Uterus (tissue), 4 donors: ENCODE measurements at places on chromosomes 1 and 21. TPM values are rescaled to one million over a fixed set of nuclear protein-coding genes. Genes with fewer than 3 reads are reported as not detected.

The CENPF gene
- total RNA-seq = 41.2 TPM

The HES4 gene
- total RNA-seq = 41.0 TPM

The LCE6A gene
- not detected for total RNA-seq

The CD2 gene
- 1.0 TPM for total RNA-seq

The AIM2 gene
- not detected for total RNA-seq

The OR2L2 gene
- not detected for total RNA-seq

The UCK2 gene
- total RNA-seq = 25.3 TPM

The CHI3L2 gene
- not detected for total RNA-seq

The C1orf87 gene
- not detected for total RNA-seq

The ADCY10 gene
- 0.26 TPM for total RNA-seq

The SMPDL3B gene
- total RNA-seq = not detected

The PKNOX1 gene
- total RNA-seq = 82.5 TPM

The F3 gene
- total RNA-seq = 85.6 TPM

The RNF186 gene
- total RNA-seq = not detected

- no peak for DNase-seq
- H3K4me1 ChIP-seq = no peaks in the 10 kb centered on the region
- H3K36me3 ChIP-seq = no peaks in the 10 kb centered on the region
- no peak overlapping the region for H3K4me3 ChIP-seq
- no peaks in the 10 kb centered on the region for H3K27me3 ChIP-seq
Observed at GRCh38 chr1:110262296-110262695, 52.2 kb downstream of the KCNC4 start.

DNA sequence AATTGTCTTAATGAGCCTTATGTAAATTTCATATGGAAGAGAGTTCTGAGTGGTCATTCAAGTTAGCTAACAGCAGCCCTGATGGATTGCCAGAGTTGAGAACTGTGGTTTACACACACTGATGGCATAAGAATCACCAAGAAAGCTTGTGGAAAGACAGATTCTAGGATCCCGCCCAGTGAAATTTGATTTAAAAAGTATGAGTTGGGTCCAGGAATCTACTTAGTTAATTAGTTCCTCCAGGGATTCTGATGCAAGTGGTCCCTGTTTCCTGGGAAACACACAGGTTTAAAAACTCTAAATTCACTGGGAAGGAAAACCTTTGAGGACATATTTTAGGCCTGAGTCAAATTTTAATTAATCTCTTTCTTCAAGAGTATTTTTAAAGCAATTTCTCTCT, 144.3 kb downstream of the NTPCR start:
- no peak overlapping the region for H3K27ac ChIP-seq
- H3K4me3 ChIP-seq = no peak overlapping the region
- H3K4me1 ChIP-seq = no peaks in the 10 kb centered on the region
- H3K27me3 ChIP-seq = no peaks in the 10 kb centered on the region

DNA sequence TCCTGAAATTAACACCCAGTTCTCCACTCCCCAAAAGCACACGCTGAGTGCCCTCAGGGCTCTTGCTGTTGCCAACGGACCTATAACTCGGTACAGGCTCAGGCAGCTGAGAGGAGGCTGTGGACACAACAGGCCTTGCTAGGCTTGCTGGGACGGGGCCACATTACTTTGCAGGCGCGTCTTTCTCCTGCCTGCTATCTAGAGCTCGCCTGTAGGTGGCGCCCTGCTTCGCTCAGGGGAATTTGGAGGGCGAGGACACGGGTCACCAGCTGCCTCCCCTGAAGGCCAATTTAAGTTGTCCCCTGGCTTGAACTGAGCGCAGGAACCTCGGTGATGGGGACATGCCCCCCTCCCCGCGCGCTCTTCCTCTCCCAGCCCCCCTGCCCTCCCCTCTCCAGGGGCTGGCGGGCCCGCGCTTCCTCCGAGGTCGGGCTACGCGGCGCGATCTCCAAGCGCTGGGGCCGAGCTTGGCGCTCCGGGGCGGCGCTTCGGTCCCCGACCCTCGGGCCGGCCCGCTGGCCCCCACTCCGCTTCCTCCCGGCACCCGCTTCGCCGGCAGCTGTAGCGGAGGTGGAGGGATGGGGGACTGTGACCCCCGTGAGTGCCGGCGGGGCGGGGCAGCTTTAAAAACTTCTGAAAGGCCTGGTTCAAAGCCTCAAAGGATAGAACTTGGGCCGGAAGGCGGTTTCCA, 32.4 kb upstream of the NFIA start:
- H3K36me3 ChIP-seq = no peaks in the 10 kb centered on the region
- DNase-seq = peak; percentile 94
- H3K27me3 ChIP-seq = no peaks in the 10 kb centered on the region
- H3K4me3 ChIP-seq = peak overlapping the region; percentile 65
- peak overlapping the region; percentile 94 for H3K27ac ChIP-seq

GRCh38 chr1:10860682-10861081, 64.2 kb upstream of the CASZ1 start:
- no peaks in the 10 kb centered on the region for H3K36me3 ChIP-seq
- no peaks in the 10 kb centered on the region for H3K27me3 ChIP-seq
- no peak overlapping the region for H3K27ac ChIP-seq

- peaks cover 20% of the 10 kb centered on the region for H3K4me1 ChIP-seq
- DNase-seq = no peak
- H3K27me3 ChIP-seq = no peaks in the 10 kb centered on the region
- no peak overlapping the region for H3K27ac ChIP-seq
Observed at GRCh38 chr1:26829184-26829911, 2.9 kb downstream of the ZDHHC18 start.

DNA sequence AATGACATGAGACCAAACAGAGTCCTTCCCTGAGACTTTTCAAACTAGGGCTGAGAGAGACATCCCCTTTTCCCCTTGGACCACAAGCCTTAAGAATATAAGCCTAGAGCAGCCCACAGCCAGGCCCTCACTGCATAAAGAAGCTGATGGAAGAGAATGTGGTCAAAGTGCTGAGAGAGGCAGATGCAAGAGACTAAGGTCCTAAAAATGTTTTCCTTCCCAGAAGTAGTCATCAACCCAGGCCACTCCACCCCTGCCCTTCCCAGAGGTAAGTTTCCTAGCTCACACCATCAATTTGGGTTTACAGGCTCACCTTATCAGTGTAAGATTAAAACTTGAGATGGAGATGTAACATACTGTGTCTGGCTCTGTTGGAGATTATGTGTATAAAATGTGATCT, 58.2 kb downstream of the BCAR3 start:
- no peaks in the 10 kb centered on the region for H3K27me3 ChIP-seq
- H3K4me3 ChIP-seq = no peak overlapping the region
- H3K27ac ChIP-seq = no peak overlapping the region
- DNase-seq = no peak
- H3K36me3 ChIP-seq = no peaks in the 10 kb centered on the region

GRCh38 chr1:7611421-7612010, 159.6 kb upstream of the VAMP3 start:
- H3K36me3 ChIP-seq = no peaks in the 10 kb centered on the region
- DNase-seq = no peak
- no peaks in the 10 kb centered on the region for H3K4me1 ChIP-seq
- no peaks in the 10 kb centered on the region for H3K27me3 ChIP-seq
- no peak overlapping the region for H3K27ac ChIP-seq

DNA sequence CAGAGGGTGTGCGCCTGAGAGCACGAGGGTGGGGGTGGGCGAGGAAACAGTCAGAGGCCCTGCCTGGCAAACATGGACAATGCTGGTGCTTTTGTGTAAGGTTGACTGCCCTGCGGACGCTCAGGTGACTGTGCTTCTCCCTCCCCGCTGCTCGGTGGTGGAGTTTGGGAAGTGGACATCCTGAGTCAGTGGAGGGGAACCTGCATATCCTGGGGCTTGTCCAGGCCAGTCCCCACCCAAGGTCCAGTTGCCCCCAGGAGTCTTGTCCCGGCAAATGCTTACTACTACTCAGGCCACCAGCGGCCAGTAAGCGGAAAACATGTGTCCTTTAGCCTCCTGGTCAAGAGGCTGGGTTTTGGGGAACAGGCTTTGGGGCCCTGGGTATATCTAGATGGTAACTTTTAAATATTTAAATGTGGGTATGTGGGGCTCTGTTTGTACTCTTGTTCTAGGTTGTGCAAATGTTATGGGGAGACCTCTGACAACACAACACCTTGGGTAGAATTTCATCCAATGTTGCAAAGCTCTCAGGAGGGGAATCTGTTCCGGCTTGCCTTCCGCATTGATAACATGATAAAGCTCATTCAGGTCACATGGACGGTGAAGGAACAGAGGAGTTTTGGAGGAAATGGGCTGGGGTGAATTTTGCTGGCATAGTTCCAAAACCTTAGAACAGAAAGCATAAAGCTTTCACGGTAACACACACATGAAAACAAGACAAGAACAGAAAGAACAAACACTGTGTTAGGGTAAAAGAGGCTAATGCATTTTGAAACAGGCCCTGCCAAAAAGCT, 364.9 kb downstream of the PRDM2 start:
- H3K27me3 ChIP-seq = no peaks in the 10 kb centered on the region
- no peaks in the 10 kb centered on the region for H3K4me1 ChIP-seq
- no peak overlapping the region for H3K27ac ChIP-seq
- H3K36me3 ChIP-seq = no peaks in the 10 kb centered on the region

DNA sequence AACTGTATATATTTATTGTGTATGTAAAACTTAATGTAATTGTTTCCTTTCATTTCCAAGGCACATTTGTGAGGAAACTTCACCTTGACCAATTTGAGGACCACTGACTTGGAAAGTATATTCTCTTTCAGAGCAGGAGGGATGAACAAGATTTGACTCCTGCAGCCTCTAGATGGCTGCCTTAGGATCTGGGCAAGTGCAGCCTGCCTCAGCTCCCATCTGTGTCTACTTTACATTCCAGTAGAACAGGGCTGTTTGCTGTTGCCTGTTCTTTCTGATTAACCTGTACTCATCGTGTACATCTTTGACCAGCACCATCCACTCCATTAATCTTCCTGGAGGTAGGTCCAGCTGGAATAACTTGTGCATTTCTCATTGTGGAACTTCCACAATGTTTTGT, 312.8 kb downstream of the HLX start:
- no peaks in the 10 kb centered on the region for H3K27me3 ChIP-seq
- no peak overlapping the region for H3K4me3 ChIP-seq
- H3K4me1 ChIP-seq = no peaks in the 10 kb centered on the region
- DNase-seq = no peak

- DNase-seq = no peak
- no peaks in the 10 kb centered on the region for H3K36me3 ChIP-seq
- H3K27ac ChIP-seq = no peak overlapping the region
- no peaks in the 10 kb centered on the region for H3K4me1 ChIP-seq
- H3K27me3 ChIP-seq = no peaks in the 10 kb centered on the region
- H3K4me3 ChIP-seq = no peak overlapping the region
Observed at GRCh38 chr1:118820864-118821263, 167.3 kb downstream of the TBX15 start.

- DNase-seq = no peak
- H3K27ac ChIP-seq = no peak overlapping the region
- no peaks in the 10 kb centered on the region for H3K27me3 ChIP-seq
- no peaks in the 10 kb centered on the region for H3K4me1 ChIP-seq
Observed at GRCh38 chr1:111961016-111961415, 28.5 kb downstream of the KCND3 start.
